Left lung (tissue), 14 donors: ENCODE measurements at places on chromosomes 5 and 9. TPM values are rescaled to one million over a fixed set of nuclear protein-coding genes. Genes with fewer than 3 reads are reported as not detected.

GRCh38 chr9:129270903-129271431 is 92.9 kb upstream of the IER5L start:
- H3K27me3 ChIP-seq = no peaks in the 10 kb centered on the region
- no peak overlapping the region for H3K27ac ChIP-seq
- no peak for DNase-seq
- no peak overlapping the region for H3K4me3 ChIP-seq
- no peaks in the 10 kb centered on the region for H3K36me3 ChIP-seq

- DNase-seq = no peak
- H3K27me3 ChIP-seq = peaks cover 8% of the 10 kb centered on the region
- no peak overlapping the region for H3K4me3 ChIP-seq
- no peaks in the 10 kb centered on the region for H3K4me1 ChIP-seq
Observed at GRCh38 chr5:2249026-2249425, 366.3 kb upstream of the IRX4 start.

DNA sequence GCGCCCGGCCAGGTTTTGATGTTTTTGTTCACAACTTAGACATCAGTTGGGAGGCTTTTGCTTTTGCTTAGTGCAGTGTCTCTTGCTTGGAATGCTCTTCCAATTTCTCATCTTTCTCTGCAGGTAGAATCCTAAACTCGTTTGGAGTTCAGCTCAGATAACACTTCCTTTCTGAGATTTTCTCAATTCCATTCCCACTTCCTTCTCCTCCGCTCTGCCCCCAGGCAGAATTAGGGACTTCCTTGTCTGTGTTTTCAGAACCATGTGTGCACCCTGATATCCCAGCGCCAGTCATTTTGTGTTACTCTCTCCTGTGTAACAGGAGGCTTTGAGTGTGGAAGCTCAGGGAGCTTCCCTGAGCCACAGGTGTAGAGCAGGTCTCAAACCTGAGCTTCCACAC is 171.0 kb downstream of the INSYN2B start:
- H3K36me3 ChIP-seq = peaks cover 12% of the 10 kb centered on the region
- no peak overlapping the region for H3K27ac ChIP-seq
- no peaks in the 10 kb centered on the region for H3K27me3 ChIP-seq
- H3K4me3 ChIP-seq = no peak overlapping the region

GRCh38 chr5:37668524-37669047 is 171.3 kb downstream of the GDNF start:
- peak overlapping the region; percentile 35 for H3K27ac ChIP-seq
- peaks cover 18% of the 10 kb centered on the region for H3K4me1 ChIP-seq

GRCh38 chr5:95715799-95716461 is 15.2 kb upstream of the RHOBTB3 start:
- H3K27me3 ChIP-seq = no peaks in the 10 kb centered on the region
- H3K4me3 ChIP-seq = no peak overlapping the region
- peaks cover 6% of the 10 kb centered on the region for H3K4me1 ChIP-seq
- no peak for DNase-seq

DNA sequence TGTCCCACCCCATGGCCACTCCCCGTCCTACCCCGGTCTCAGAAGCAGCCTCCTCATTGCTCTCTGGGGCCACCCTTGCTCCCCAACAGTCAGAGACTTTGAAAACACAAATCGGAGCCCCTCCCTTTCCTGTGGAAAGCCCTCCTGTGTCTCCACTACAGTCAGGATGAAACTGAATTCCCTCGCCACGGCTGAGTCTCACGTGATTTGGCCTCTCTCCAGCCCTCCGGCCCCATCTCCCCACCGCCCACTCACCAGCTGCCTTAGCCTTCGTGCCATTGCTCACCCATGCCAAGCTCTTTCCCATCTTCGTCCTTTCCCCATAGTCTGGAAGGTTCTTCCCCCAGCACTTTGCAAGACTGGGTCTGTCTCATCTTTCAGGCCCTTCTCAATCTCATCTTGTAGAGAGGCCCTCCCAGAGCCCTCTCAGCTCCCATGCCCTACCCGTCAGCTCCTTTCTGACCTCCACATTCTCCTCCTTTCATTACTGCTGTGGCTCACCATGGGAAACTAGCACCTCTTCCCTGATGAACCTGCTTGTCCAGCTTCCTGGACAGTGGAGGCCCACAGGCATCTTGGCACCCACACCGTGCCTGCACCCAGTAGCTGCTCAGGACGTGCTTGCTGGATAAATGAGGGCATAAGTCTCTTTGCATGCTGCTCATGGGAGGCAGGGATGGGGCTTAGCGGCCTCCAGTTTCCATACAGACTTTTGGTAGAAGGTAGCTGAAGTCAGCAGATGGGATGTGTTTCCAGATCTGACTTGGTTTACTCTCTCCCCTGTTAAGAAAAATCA is 126.4 kb upstream of the COL5A1 start:
- no peaks in the 10 kb centered on the region for H3K36me3 ChIP-seq
- no peak overlapping the region for H3K27ac ChIP-seq
- H3K4me1 ChIP-seq = no peaks in the 10 kb centered on the region

GRCh38 chr9:15287309-15287708 is 19.7 kb downstream of the TTC39B start:
- no peak overlapping the region for H3K27ac ChIP-seq
- no peaks in the 10 kb centered on the region for H3K27me3 ChIP-seq
- no peaks in the 10 kb centered on the region for H3K36me3 ChIP-seq
- H3K4me1 ChIP-seq = no peaks in the 10 kb centered on the region
- DNase-seq = no peak
- H3K4me3 ChIP-seq = no peak overlapping the region

DNA sequence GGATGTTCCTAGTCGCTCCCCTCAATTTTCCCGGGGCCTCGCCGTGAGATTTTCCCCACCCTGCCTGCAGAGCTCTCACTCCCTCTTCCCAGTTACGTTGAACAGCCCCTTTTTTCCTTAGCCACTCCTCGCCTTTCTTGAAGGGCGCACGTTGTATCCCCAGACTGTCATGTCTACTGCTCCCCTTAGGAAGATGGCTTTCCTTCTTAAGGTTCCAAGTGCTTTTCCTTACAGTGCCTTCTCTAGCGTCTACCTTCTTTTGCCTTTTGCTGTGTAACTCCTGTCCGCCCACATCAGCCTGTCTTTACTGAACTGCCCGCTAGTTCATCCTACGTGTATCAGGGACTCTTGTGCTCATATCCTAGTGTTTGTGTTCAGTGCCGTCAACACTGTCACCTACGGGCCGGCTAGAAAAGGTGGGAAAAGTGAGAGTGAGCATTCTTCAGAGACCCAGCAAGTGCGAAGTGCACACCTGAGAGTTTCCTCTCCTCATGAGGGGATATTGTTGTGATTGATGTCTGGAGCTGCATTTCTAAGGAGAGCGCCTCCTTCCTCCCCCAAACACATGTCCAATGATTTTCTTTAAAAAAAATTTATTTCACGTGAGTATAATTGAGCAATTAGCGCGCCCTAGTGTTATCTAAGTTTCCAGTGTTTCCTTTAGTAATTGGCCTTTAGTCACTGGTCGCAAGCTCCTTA is 764 bp downstream of the CAMLG start:
- H3K27me3 ChIP-seq = no peaks in the 10 kb centered on the region
- peak overlapping the region; percentile 92 for H3K27ac ChIP-seq
- peak; percentile 48 for DNase-seq
- peaks cover 28% of the 10 kb centered on the region for H3K4me1 ChIP-seq
- peaks cover 13% of the 10 kb centered on the region for H3K36me3 ChIP-seq
- peak overlapping the region; percentile 87 for H3K4me3 ChIP-seq

GRCh38 chr5:177309351-177310191 is 2.1 kb downstream of the MXD3 start:
- no peak overlapping the region for H3K4me3 ChIP-seq
- no peak overlapping the region for H3K27ac ChIP-seq
- peaks cover 22% of the 10 kb centered on the region for H3K4me1 ChIP-seq
- H3K36me3 ChIP-seq = peaks cover 31% of the 10 kb centered on the region
- no peaks in the 10 kb centered on the region for H3K27me3 ChIP-seq

- no peaks in the 10 kb centered on the region for H3K36me3 ChIP-seq
- no peak overlapping the region for H3K27ac ChIP-seq
- peaks cover 5% of the 10 kb centered on the region for H3K4me1 ChIP-seq
Observed at GRCh38 chr9:112896131-112896530, 5.5 kb upstream of the SLC46A2 start.

- H3K36me3 ChIP-seq = no peaks in the 10 kb centered on the region
- no peak for DNase-seq
- H3K4me3 ChIP-seq = no peak overlapping the region
Observed at GRCh38 chr5:3317051-3317795, 278.4 kb upstream of the IRX1 start.

GRCh38 chr5:158435161-158435616 is 576.2 kb upstream of the CLINT1 start:
- no peak for DNase-seq
- H3K4me1 ChIP-seq = no peaks in the 10 kb centered on the region
- no peak overlapping the region for H3K4me3 ChIP-seq
- no peak overlapping the region for H3K27ac ChIP-seq

- H3K4me3 ChIP-seq = no peak overlapping the region
- no peaks in the 10 kb centered on the region for H3K4me1 ChIP-seq
- H3K36me3 ChIP-seq = no peaks in the 10 kb centered on the region
- no peaks in the 10 kb centered on the region for H3K27me3 ChIP-seq
- no peak overlapping the region for H3K27ac ChIP-seq
- no peak for DNase-seq
Observed at GRCh38 chr9:117153021-117153420, 261.8 kb downstream of the ASTN2 start.

- no peaks in the 10 kb centered on the region for H3K36me3 ChIP-seq
- H3K27ac ChIP-seq = no peak overlapping the region
- peaks cover 24% of the 10 kb centered on the region for H3K4me1 ChIP-seq
- H3K27me3 ChIP-seq = no peaks in the 10 kb centered on the region
- DNase-seq = no peak
Observed at GRCh38 chr5:172002310-172002709, 4.1 kb downstream of the FBXW11 start.

- no peak for DNase-seq
- no peak overlapping the region for H3K27ac ChIP-seq
- no peaks in the 10 kb centered on the region for H3K27me3 ChIP-seq
- H3K4me1 ChIP-seq = no peaks in the 10 kb centered on the region
Observed at GRCh38 chr5:18882154-18882553, 1105.8 kb downstream of the CDH18 start.

DNA sequence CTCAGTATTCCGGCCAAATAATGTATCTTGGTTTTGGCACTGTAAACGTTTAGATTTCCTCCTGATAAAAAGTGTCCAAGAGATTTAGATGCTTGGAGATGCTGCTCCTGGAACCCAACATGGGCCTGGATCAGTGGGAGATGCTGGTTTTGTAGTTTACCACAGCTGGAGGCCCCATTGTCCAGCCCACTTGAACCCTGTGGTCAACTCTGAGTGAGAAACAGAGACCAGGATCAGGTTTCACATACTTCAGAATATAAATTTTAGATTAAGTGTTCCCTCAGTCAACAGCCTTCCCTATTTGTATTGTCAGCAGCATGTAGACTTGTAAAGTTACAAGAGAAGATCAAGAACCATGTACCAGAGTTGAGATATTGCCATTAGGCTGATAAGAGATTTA is 144.7 kb upstream of the C9orf72 start:
- H3K4me1 ChIP-seq = no peaks in the 10 kb centered on the region
- no peaks in the 10 kb centered on the region for H3K27me3 ChIP-seq
- no peaks in the 10 kb centered on the region for H3K36me3 ChIP-seq
- DNase-seq = no peak

DNA sequence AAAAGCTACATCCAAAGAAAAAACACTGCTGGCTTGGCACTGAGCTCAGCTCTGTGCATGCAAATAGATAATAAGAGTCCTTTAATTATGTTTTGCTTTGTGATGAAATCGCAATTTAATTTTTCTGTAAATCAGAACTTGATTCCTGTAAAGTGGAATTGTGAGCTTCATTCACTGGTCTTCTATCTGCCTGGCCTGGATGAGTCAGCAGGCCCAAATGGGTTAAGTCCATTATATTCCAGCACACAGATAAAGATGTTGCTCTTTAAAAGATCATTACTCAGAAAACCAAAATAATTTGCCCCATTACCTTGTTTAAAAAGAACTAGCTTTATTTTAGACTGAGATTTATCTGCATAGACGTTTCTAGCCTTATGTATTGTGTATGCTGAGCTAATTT is 90.4 kb downstream of the CARTPT start:
- no peak for DNase-seq
- H3K36me3 ChIP-seq = no peaks in the 10 kb centered on the region
- no peak overlapping the region for H3K4me3 ChIP-seq
- no peak overlapping the region for H3K27ac ChIP-seq
- H3K4me1 ChIP-seq = no peaks in the 10 kb centered on the region

DNA sequence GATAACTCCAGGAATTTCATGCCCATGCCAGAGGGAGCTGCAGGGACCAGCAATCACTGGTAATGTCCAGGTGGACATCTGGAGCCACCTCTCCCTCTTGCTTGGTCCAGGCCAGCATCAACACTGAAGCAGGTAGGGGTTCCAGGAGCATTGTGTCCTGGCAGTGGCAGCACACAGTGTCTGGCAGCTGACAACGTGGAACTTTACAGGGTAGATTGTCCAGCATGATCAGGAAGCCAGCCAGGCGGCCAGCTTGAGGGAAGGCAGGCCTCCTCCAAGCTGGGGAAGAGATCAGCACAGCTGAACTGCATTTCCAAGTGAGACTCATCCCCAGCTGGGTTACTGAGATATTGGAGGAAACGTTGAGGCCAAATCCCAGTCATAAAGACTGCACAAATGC is 82.6 kb upstream of the RASGRF2 start:
- H3K27ac ChIP-seq = no peak overlapping the region
- no peaks in the 10 kb centered on the region for H3K27me3 ChIP-seq
- H3K4me3 ChIP-seq = no peak overlapping the region
- DNase-seq = no peak
- no peaks in the 10 kb centered on the region for H3K4me1 ChIP-seq
- H3K36me3 ChIP-seq = no peaks in the 10 kb centered on the region

GRCh38 chr5:94094793-94095441 is 353.5 kb upstream of the POU5F2 start:
- no peaks in the 10 kb centered on the region for H3K36me3 ChIP-seq
- H3K4me1 ChIP-seq = no peaks in the 10 kb centered on the region
- DNase-seq = no peak
- no peak overlapping the region for H3K27ac ChIP-seq

GRCh38 chr9:115209601-115210306 is 91.8 kb upstream of the TNC start:
- H3K36me3 ChIP-seq = no peaks in the 10 kb centered on the region
- no peak overlapping the region for H3K27ac ChIP-seq
- no peaks in the 10 kb centered on the region for H3K27me3 ChIP-seq

DNA sequence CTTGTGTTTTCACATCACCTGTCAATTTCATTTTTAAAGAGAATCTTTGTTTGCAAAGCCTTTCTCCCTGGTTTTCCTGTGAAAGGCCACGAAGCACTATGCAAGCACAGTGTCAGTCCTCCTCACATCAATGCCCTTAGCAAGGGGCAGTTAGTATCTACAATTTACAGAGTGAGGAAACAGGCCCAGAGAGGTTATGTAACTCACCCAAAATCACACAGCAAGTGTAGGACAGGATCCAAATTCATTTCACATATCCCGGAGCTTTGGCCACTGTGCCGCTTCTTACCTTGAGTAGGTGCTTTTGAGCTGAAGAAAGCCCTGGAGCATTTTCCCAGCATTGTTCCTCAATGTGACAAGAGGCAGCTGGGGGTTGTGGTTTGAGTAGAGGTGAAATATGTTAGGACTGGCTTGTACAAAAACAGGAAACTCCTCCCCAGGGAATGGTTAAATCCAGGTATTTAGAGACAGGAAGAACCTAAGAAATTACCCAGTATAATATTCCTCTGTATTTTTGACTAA is 283.8 kb downstream of the NTRK2 start:
- no peak for DNase-seq
- H3K27me3 ChIP-seq = no peaks in the 10 kb centered on the region
- H3K36me3 ChIP-seq = no peaks in the 10 kb centered on the region
- H3K27ac ChIP-seq = no peak overlapping the region
- H3K4me3 ChIP-seq = no peak overlapping the region

FEM1C gene
- 28.7 TPM for total RNA-seq

ANGPTL2 gene
- 22.7 TPM for total RNA-seq

C5orf22 gene
- 21.3 TPM for total RNA-seq

ERP44 gene
- total RNA-seq = 24.7 TPM

NEUROG1 gene
- total RNA-seq = not detected

GCNT1 gene
- 10.8 TPM for total RNA-seq

PTCD2 gene
- 7.6 TPM for total RNA-seq
